ENCODE measurements at places on chromosomes 3 and 15.
A peak's percentile ranks its signal among the peaks of the same experiment; 100 is the strongest.

- DNase-seq, result no peak
Measured at GRCh38 chr3:123802007-123802625, 82.0 kb downstream of the MYLK start.

DNA sequence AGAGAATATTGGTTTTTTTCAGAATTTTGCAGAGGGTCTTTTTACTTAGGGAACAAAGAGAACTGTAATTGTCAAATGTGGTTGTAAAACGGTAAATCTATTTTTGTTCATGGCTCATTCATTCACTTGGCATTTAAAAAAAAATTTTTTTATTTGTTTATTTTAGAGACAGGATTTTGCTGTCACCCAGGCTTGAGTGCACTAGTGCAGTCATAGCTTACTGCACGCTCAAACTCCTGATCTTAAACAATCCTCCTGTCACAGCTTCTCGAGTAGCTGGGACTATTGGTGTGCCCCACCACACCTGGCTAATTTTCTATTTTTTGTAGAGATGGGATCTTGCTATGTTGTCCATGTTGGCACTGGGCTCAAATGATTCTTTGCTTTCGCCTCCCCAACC is 301.8 kb downstream of the LPP start:
- DNase-seq, result no peak

GRCh38 chr3:190224863-190225692 is 97.2 kb downstream of the CLDN1 start:
- DNase-seq, result peak; percentile 57

- no peak for DNase-seq
Measured at GRCh38 chr15:62588938-62589670, 424.0 kb upstream of the C2CD4B start.

- no peak for DNase-seq
Measured at GRCh38 chr15:66721954-66722353, 19.9 kb downstream of the SMAD6 start.

DNA sequence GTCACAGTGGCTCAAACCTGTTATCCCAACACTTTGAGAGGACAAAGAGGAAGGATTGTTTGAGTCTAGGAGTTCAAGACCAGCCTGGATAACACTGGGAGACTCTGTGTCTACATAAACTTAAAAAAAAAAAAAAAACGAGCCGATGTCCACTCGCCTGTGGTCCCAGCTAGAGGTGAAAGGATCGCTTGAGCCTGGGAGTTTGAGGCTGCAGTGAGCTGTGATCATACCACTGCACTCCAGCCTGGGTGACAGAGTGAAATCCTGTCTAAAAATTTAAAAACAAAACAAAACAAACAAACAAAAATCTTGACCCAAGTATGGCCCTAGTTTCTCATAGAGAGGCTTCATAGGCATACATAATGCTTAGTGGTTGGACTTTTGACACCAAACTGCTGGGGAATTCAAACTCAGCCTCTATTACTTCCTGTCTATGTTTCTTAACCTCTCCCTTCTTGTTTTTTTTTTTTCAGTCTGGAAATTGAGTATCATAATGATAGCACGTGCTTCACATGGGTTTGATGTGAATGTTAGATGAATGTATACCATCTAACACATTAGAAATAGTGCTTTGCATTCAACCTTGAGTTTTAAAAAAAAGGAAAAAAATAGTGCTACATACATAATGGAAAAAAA is 46.4 kb upstream of the CAPN7 start:
- no peak for DNase-seq

- no peak for DNase-seq
Measured at GRCh38 chr3:21294768-21295167, 456.2 kb downstream of the ZNF385D start.

DNA sequence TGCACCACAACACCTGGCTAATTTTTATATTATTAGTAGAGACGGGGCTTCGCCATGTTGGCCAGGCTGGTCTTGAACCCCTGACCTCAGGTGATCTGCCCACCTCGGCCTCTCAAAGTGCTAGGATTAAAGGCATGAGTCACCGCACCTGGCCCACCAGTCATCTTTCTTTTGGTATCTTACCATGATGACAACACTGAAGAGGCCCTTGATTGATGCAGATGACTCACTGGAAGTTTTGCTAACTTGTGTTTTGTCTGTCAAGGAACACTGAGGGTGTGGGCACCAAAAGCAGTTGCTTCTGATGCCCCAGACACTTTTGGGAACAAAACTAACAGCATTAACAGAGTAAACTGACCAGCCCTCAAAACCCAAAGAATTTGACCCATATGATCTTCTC is 88.3 kb downstream of the MYO5A start:
- peak; percentile 46 for DNase-seq

DNA sequence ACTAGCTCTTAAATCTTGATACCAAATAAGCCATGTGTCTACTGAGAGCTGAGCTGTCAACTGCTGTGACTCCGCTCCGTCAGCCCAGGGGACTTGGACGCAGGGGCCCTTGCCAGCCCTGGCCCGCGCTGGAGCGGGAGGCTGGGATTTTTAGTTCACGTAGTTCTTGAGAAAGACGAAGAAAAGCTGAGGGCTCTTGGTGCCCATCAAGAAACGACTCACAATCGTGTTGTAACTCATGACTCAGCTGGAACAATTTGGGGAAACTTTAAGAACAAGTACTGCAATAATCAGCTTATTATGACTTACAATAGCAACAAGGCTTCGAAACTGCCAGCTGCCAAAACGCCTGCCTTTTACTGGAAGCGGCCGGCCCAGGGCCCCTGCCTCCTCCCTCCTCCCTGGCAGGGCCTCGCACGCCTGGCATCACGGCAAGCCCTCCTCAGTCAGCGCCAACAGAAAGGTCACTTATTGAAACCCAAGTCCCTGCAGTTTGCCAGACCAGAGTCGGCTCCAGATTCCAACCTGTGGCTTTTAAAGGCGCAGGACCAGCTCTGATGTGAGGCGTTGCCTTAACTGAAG is 60.3 kb downstream of the RGMA start:
- no peak for DNase-seq

- DNase-seq, result no peak
Measured at GRCh38 chr3:112030901-112031300, 3.6 kb upstream of the TMPRSS7 start.

DNA sequence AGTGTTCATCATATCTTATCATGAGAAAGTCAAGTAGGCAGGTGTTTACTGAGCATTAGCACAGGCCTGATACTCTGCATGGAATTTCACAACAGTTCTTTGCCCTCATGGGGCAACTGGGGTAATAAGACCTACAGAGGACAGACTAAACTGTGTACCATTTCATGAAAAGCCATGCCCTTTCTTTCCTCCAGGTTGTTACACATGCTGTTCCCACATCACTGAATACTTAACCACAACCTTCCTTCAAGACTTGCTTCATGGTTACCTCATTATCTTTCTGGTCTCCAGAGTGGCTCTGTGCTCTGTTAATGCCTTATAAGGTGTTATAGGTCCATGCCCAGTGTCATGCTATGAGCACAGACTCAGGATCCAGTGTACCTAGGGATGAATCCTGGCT is 28.2 kb upstream of the RSL24D1 start:
- no peak for DNase-seq

GRCh38 chr3:365268-365667 is 168.7 kb downstream of the CHL1 start:
- no peak for DNase-seq

- DNase-seq, result no peak
Measured at GRCh38 chr15:85109333-85109732, 127.7 kb downstream of the PDE8A start.

DNA sequence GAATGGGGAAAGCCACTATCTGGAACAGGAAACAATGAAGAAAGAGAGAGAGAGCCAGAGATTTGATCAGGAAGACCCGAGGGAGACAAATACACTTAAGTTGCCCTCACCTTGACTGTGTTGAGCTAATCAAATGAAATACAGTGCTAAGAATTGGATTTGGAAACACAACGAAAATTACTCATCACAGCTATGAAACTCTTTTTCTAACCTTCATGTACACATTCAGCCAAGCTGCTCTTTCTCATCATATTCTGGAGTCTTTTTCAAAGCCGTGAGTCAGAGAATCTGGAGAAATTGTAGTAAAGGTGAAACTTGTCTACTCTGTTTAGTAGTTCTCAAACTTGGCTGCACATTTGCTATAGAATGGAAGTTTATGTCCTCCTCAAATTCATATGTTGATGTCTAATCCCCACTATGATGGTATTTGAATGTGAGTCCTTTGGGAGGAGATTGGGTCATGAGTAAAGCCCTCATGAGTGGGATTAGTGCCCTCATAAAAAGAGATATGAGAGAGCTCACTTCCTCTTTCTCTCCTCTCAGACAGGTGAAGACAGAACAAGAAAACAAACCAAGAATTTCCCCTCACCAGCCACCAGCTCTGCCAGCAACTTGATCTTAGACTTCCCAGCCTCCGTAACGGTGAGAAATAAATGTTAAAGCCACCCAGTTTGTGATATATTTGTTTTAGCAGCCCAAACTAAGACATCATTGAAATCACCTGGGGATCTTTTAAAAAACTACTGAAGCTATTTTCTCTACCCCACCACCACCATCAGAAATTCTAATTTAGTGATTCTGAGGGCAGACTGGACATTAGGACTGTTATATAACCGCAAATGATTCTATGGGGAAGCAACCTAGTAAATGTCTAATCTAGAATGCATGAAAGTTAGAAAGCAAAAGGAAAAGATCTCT is 143.6 kb upstream of the GRM7 start:
- DNase-seq, result no peak

GRCh38 chr3:42659451-42660130 is 6.1 kb downstream of the ZBTB47 start:
- no peak for DNase-seq

- no peak for DNase-seq
Measured at GRCh38 chr3:197835509-197835908, 44.5 kb downstream of the LRCH3 start.

DNA sequence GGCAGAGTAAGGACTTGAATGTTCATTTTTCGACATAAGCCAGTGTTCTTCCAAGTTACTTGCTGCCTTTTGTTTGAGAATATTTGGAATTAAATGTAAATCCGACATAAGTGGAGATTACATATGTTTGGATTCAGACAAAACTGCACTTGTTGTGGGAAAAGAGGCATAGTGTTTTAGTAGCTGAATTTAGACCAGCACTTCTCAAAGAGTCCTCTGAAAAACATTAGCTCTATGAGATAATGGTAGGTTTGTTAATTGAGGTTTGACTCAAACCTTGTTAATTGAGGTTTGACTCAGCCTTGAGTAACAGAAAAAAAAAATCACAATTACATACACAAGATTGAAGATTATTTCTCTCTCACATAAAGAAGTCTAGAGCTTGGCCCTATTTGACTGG is 132.5 kb downstream of the NSUN3 start:
- no peak for DNase-seq

DNA sequence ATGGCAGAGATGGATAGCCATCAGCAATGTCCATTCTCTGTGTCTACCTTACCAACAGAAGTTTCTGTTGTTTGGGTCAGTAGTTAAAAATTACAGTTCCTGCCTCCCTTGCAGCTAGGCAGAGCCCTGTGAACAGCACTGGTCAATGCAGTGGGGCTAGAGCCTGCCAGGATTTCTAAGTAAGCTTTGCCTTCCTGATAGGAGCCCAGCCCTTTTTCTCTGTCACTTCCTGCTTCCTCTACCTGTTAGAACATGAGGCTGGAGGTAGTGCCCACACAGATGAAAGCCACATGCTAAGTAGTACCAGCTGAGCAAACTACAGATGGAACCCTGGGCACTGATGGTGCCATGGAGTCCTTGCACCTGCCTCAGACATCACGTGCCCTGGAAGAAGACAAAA is 45.0 kb downstream of the MGLL start:
- no peak for DNase-seq

GRCh38 chr3:183828538-183828870 is 3.1 kb upstream of the MAP6D1 start:
- no peak for DNase-seq

GRCh38 chr3:31499281-31499680 is 33.4 kb upstream of the STT3B start:
- DNase-seq, result no peak

DNA sequence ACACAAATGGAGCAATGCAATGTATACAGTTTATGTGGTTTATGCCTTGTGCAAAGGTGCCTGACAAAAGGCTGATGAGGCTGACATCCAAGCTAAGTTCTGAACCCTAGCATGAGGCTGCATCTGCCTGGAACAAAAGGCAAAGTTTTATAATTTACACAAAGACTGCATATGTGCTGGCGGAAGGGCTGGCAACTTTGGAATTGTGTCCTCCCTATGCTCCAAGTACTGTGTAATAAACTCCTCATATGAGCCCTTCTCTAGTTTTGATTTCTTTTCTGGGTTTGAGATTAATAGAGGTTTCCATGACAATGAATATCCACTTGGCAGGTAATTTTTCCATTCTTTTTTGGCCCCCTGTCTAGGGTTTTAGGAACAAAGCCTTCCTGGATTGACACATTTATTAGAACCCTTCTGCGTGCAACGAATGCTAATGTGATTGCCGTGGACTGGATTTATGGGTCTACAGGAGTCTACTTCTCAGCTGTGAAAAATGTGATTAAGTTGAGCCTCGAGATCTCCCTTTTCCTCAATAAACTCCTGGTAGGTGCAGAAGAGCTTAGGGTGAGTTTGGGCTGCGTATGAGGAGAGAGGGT is 10.8 kb downstream of the PLA1A start:
- DNase-seq, result no peak

DNA sequence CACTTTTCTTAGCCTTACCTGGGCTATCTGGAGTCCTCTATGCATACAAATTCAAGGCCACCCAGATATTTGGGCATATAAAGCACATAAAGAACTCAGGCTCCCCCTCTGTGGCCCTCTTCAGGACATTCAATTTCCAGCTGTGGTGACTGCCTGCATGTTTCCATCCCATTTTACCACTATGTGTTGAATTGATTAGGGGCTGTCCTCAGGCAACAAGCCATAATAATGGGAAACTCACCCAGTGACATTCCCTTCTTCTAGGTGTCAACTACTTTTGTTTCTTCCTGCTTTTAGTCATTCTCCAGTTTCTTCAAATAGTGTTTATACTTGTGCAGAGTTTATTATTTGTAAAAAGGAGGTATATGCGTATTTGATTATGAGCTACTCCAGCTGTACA is 18.0 kb downstream of the NRG4 start:
- DNase-seq, result no peak

DNA sequence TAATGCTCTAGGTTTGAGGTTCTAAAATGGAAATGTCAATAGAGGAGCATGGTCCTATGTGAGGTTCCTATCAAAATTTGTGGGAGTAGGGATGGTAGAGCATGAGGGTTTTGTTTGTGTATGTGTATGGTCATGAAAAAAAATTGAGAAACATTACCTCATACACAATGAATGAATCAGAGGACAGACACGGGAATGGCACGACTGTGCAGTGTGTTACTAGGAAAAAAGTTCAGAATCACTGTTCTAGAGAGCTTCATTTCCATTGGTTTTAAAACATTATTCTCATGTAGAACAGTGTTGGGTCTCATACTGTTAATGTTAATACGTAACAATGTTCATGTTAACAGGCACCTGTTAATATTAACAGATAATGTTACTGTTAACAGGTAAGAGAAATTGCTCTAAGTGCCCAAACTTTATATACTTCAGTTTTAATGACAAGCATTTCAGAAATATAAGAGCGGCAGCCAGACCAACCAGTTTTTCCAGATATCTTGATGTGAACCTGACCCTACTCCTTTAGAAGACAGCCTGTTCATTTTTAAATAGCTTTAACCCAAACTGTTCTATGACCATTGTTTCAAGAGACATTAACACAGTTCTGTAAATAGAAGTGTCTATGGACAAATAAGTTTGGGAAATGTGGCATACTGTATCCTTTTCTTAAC is 48.0 kb downstream of the SLC15A2 start:
- no peak for DNase-seq

- no peak for DNase-seq
Measured at GRCh38 chr3:108341911-108342310, 45.6 kb downstream of the HHLA2 start.

Measured in SW480 (cell line).